Upper lobe of right lung (tissue), 1 donor: ENCODE measurements at places on chromosomes 16 and 17.
A peak's percentile ranks its signal among the peaks of the same experiment; 100 is the strongest.

- no peak for DNase-seq
Observed at GRCh38 chr17:35870906-35871819, 2.5 kb upstream of the HEATR9 start.

DNA sequence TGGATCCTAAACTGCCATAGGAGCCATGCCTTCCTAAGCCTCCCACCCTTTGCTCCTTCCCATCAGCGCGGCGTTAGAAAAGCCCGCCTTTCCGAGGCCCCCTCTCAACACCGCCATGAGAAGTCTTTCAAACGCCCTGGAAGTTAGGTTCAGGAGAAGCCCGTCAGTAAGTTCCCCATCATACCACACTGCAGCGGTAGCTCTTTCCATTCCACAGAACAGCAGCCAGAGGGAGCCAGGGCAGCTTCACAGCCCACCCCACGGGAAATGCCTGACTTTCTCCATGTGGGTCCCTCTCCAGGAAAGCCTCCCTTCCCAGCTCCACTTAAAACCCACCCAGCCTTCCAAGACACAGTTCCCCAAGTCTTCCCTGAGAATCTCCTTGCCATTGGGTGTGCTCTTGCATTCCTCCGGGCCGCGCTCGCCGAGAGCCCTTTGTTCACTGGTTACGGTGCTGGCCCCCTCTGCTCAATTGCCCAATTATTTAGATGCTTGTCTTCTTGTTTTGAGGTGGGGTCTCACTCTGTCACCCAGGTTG, 28.7 kb downstream of the KIAA0513 start:
- no peak for DNase-seq

DNA sequence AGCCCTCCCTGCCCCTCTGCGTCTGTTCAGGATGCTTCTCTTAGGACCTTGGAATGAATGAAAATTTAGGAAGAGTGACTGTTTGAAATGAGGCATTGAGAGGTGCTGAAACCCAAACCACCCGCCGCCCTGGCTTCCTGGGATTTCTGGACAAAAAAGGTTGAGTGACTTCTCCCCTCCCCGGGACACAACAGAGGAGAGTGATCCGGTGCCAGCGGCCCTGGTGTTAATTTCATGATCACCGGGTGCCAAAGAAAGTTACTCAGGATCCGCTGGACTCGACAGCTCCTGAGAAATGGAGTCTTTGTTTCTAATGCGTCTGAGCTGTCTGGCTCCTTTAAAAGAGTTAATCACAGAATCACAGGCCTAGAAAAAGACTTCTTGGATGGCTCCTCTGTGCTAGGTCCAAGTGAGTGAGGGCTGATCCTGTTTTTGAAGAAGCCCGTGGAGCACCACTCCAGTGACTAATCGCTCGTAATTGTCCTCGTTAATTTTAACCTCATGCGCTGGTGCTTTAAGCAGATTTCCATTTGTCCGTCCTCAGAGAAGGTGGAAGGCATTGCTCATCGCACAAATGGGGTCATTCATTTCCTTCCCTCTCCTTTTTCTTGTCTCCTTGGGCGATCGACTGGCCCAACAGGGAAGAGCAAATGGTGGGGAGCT, 144.4 kb upstream of the ZFHX3 start:
- DNase-seq, result no peak

- DNase-seq, result no peak
Observed at GRCh38 chr17:68567035-68567434, 34.1 kb downstream of the FAM20A start.

GRCh38 chr17:73003487-73003886, 89.0 kb downstream of the SLC39A11 start:
- no peak for DNase-seq

- DNase-seq, result peak; percentile 85
Observed at GRCh38 chr17:27654654-27655524, 23.9 kb downstream of the LGALS9 start.

DNA sequence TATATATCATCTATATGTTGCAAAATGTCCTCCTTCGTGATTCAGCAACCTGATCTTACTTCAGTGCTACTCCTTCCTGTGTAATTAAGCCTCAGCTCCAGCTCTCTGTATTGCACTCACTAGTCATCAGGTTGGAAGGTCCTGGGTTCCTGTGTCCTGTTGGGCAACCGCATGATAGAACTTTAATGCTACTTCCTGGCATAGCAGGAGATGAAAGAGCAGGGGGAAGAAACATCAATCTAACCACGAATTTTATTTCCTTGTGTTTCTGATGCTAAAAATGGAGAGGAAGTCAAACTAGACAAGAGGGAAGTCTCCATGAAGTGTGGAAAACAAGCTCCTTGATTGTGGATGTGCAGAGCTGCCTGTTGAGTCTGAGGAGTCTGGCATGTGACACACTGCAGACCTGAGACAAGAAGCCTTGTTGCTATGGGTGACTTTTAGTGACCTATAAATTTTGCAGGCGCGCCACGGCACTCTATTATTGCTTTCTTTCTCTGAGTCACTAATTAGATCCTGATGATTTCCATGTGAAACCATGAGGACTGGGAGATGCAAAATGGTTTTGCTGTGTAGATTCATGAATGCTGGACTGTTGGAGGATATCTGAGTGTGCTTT, 25.6 kb downstream of the IGSF6 start:
- DNase-seq, result no peak

DNA sequence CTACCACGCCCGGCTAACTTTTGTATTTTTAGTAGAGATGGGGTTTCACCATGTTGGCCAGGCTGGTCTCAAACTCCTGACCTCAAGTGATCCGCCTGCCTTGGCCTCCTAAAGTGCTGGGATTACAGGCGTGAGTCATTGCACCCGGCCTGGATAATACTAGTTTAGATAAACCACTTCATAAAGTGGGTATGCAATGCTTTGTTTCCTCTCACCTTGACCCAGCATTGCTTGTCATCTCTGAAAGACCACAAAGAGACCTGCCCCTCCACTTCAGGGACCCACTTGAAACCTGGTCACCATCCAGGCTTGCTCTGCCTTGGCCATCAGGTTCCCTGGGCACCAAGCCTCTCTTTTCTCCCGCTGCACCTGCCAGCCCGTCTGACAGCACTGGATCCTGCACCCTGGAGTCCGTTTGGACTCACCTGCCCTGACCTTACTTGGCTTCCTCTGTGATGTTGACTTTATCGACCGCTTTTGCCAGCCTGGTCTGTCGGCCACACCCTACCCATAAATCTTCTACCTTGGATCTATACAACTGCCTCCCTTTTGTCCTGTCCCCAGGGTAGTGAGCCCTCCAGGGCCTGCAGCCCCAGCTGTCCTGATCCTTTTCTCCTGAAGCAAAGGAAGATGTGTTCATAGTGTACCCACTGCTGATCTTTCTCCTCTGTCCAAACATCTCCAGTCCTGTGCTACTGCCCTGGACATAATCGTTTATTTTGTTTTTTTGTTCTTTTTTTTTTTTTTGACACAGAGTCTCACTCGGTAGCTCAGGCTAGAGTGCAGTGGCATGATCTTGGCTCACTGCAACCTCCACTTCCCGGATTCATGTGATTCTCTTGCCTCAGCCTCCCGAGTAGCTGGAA, 12.7 kb upstream of the ZG16 start:
- peak; percentile 89 for DNase-seq

DNA sequence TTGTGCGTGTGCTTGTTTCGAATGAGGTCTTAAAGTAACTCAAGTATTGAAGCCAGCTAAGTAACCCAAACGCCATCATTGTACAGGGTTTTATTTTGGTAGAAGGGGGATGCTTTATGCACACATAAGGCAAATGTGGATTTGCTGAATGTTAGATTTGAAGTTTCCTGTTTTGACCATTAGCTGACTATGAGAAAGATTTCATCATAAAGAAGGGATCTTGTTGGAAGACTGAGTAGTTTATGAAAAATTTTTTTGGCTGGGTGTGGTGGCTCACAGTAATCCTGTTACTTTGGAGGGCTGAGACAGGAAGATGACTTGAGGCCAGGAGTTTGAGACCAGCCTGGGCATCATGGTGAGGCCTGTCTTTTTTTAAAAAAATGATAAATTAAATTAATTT, 10.0 kb upstream of the ZFP3 start:
- DNase-seq, result no peak

- DNase-seq, result no peak
Observed at GRCh38 chr17:20008242-20009051, 712 bp upstream of the SPECC1 start.

GRCh38 chr16:85005285-85006069, 5.9 kb downstream of the ZDHHC7 start:
- no peak for DNase-seq

- DNase-seq, result no peak
Observed at GRCh38 chr16:50819706-50820105, 77.8 kb downstream of the CYLD start.

DNA sequence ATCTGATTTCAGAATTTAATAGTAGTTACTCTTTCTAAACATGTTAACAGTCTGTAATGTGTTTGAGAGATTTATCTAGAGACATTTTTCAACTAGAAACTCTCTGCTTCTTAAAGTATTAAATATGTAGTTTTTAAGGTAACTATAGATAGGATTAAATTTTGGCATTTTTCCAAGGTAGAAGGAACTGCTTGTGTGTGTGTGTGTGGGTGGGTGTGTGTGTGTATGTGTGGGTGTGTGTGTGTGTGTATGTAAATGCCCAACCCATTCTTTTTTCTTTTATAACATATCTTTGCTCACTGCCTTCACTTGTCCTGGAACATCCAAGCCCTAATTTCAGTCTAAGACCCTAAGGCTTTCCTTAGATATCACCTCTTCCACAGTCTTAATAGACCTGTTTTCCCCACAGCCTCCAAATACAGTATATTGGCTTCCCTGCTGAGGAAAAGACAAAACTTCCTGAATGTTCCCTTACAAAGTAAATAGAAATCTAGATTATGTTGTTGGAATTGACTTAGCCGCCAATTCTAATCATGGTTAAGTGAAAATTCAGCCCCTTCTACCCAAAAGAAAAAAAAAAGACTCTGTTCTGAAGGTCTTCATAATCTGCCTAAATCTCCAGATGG, 33.5 kb downstream of the NUP93 start:
- DNase-seq, result no peak

GRCh38 chr16:88065747-88066142, 114.5 kb downstream of the BANP start:
- no peak for DNase-seq

DNA sequence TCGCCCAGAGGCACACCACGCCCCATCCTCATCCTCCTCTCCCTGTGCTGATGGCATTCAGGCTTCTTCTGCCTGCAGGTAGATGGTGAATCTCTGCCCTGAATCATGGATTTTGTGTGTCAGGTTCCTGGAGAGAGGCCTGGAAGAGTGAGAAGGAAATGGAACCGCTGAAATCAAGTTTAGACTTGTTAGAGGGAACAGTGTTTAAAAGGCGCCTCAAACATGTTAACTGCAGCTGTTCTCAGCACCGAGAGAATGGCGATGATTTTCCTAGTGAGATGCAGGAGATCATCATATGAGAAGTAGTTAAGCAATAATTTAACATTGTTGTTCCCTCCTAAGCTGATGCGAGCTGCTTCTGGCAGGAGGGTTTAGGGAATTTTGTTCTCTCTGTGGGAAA, 744.4 kb upstream of the EEF2KMT start:
- DNase-seq, result no peak

DNA sequence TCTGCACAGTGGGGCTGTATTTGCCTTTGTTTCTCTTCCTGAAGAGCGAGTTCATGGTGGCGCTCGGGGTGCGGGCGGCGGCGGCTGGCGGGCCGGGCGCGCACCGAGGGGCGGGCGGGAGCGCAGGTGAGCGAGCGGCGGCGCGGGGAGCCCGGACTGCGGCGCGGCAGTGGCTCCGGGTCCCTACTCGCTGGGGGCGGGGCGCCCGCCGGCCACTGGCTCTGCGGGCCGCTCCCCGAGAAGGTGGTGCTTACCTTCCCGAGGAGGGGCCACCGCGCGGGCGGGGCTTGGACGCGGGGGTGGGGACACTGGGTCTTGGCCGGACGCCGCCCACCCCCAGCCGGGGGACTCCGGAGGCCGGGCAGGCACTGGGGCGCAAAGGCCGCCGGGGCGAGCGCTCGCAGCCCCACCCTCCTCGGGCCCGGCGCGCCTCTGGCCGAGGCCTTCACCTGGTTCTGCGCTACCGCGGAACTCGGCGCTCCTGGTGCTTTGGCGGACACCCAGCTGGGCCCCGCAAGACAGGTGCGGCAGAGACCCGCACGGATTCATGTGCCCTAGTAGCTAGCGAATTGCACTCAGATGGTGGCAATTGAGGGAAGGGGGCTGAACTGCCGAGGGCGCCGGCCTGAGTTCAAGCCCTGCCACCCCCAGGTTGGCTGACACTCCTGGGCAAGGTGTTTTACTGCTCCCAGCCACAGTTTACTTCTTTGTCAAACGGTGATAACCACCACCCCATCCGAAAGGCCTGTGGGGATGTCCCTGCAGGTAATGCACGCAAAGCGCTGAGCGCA, at the start of gene PPL:
TSS of gene PPL (minus strand) at position 158 of the 791 bp plus-strand sequence. CDS start at position 55, 103 bp downstream.
- DNase-seq, result peak; percentile 96

GRCh38 chr17:41588126-41588810, 1.6 kb upstream of the KRT14 start:
- DNase-seq, result peak; percentile 30

GRCh38 chr17:5282642-5283217, 646 bp downstream of the RABEP1 start:
- DNase-seq, result peak; percentile 76

- DNase-seq, result no peak
Observed at GRCh38 chr16:48507391-48507790, 102.6 kb downstream of the N4BP1 start.

- DNase-seq, result no peak
Observed at GRCh38 chr16:55297062-55297909, 26.7 kb upstream of the IRX6 start.

DNA sequence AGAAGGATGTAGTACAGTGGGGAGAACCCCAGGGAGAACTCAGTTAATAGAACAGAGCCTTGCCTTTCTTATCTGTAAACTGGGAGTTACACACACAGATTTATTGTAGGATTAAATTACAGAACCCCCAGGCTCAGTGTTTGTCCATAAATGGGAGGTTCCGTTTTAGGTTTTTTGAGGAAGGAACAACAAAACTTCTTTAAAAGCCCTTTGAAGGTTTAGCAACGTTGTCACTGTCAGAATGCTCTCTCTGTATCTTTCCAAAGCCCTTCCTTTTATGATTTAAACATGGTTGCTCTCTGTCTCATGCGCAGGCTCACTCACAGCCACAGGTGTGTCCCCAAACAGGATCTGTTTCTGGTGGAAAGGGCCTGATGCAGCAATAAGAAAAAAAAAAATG, 9.4 kb upstream of the GNA13 start:
- DNase-seq, result no peak

DNA sequence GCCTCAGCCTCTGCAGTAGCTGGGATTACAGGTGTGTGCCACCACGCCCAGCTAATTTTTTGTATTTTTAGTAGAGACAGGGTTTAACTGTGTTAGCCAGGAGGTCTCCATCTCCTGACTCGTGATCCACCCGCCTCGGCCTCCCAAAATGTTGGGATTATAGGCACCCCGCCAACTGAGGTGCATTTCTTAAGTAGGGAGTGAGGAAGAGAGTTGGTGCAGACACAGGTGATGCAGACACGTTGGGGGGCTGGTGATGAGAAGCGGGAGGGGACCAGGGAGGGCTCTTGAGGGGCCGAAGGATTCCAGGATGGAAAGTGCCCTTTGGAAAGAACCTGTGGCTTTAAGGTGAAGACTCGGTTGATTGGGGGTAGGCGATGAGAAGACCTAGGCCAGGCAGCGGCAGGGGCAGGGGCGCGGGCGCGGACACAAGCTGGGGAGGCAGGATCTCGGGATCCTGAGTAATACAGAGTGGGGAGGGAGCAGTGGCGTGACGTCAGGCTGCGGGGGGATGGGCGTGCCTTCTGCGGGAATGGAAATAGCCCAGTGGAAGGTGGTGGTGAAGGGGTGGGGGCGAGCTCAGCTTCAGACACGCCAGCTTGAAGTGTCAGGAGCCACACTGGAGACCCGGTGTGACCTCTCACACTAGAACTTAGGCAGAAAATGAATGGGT, 2.5 kb upstream of the ATP6V0C start:
- peak; percentile 87 for DNase-seq

GRCh38 chr17:82592767-82593589, 55.3 kb downstream of the WDR45B start:
- peak; percentile 80 for DNase-seq

- DNase-seq, result no peak
Observed at GRCh38 chr17:3574231-3574630, 16.6 kb upstream of the TRPV3 start.
